ENCODE measurements at places on chromosomes 7 and 10.

DNA sequence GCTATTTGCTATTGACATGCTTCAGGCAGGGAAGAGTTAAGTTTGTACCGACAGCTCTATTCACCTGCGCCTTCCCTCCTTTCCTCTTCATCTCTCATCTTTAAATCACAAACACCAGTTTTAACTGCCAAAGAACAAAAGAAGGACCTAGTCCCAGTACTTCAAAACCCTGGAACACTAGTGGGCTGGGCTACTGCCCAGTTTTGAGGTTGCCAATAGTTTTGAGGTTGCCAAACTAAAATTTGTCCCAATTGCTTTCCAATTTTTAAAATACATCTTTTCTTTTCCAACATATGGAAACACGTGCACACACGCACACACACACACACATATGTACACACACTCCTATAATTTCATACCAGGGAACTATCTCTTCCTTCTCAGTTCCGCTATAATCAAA, 130.6 kb upstream of the SLC26A5 start:
- DNase-seq: no peak

- DNase-seq: peak; percentile 59
Observed at GRCh38 chr10:6563075-6563474, 17.0 kb downstream of the PRKCQ start.

DNA sequence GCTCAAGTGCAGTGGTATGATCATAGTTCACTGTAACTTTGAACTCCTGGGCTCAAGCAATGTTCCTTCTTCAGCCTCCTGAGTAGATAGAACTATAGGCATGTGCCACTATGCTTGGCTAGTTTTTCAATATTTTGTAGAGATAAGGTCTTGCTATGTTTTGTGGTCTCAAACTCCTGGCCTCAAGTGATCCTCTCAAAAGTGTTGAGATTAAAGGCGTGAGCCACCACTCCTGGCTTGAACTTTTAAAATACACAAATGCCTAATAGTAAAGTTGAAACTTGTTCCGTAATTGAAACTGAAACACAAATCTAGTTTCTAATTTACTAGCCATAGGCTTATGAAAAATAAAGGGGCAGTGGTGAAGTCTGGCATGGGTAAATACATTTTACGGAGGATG, 65.7 kb downstream of the AP3M1 start:
- no peak for DNase-seq

- no peak for DNase-seq
Observed at GRCh38 chr10:48361176-48361575, 54.7 kb downstream of the MAPK8 start.

DNA sequence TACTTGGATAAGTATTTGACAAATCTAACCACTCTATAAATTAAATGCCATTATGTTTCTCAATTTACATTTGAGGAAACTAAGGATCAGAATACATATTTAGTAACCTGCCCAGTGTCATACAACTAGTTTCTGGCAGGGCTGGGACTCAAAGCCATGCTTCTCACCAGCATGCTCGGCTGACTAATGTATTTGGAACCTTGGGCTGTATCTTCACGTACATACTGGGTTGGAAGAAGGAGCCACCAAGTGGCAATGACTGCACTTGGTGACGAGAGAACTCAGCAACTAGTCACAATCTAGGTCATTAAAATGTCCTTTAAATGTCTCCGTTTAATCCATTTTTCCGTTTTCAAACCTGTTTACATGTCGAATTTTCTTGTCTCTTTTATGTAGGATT, 42.9 kb downstream of the CHRM2 start:
- DNase-seq: no peak

DNA sequence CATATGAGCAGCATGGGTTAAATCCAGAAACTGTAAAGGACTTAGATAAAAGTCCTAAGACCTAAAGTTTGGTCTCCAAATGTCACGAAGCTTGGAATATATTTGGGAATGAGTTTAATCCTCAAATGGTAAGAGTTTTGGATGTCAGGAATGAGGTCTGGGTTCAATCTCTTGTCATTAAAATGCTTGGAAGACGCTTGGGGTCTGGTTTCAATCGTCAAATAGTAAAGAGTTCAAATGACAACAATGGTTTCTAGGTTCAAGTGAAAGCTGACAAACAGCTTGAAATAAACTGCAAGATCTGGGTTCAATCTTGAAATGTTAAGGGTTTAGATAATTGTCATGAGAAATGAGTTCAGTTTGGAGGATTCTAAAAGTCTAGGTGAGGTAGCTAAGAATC, 385.5 kb upstream of the HPS1 start:
- DNase-seq: no peak

DNA sequence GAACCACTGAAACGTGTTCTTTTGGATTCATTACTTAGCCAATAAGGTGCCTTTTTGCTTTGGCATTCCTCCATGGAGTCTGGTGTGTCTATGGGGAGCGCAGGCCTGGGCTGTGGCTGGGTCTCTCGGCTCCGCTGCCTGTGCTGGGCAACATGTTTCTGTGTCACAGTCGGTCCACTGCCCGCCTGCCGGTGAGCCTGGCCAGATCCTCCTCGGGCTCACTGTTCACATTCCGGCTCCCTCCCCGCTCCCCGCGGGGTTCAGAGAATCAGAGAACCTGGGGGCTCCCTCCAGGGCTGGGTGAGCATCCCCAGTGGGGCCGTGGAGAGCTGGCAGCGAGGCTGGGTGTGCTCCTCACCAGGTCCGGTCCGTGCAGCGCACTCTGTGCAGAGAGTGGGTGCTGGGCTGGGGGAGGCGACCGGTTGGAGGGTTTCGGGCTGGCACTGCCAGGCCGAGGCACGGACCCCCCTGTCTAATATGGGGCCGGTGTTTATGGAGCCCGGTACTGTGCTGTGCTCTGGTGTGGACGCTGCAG, 70.4 kb downstream of the INPP5A start:
- no peak for DNase-seq

- no peak for DNase-seq
Observed at GRCh38 chr7:54879776-54880175, 120.8 kb upstream of the SEC61G start.

GRCh38 chr7:143177374-143178119, 5.7 kb upstream of the TAS2R39 start:
- DNase-seq: no peak

DNA sequence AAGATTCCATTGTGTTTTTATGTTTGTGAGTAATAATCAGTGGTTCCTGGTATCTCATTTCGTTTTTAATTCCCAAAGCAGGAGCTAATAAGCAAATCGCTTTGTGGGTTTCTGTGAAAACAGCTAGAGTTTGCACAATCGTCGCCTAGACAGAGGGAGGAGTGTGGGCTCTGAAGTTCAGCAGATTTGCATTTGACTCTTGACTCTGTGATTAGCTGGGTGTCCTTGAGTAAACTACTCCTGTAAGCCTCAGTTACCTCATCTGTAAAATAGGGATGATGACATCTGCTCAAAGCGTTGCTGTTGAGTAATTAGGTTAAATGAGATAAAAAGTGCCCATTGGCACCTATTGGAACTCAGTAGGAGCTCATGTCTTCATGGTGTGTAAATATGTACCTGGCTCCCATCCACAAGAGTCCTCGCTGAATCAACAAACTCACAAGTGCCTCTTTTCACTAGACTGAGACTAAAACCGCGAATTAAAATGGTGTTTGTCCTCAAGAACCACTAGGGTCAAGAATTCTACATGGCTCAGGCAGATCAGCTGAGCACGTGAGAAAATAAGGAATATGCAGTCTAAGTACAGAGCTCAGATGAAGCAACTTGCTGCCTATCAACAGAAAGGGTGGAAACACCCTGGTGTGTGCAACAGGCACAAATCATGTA, 385.8 kb upstream of the C7orf33 start:
- DNase-seq: no peak

GRCh38 chr10:6600224-6600987, 20.3 kb upstream of the PRKCQ start:
- DNase-seq: peak; percentile 30

- DNase-seq: no peak
Observed at GRCh38 chr10:72242675-72243074, 26.6 kb upstream of the ASCC1 start.

DNA sequence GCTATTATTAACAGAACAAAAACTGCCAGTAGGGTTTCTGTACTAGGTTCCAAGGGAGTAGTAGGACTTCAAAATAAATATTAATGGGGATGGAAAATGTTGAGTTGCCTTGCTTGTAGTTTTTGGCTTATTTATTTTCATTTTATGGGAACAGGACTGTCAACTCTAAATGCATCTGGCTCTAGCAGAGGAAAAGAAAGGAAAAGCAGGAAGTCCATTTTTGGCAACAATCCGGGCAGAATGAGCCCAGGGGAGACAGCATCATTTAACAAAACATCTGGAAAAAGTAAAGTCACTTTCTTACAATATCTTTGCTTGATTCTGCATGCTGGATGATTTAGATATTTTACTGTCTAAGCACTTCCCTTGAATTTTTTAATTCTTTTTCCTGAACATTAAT, 69.4 kb downstream of the NOC3L start:
- DNase-seq: no peak

DNA sequence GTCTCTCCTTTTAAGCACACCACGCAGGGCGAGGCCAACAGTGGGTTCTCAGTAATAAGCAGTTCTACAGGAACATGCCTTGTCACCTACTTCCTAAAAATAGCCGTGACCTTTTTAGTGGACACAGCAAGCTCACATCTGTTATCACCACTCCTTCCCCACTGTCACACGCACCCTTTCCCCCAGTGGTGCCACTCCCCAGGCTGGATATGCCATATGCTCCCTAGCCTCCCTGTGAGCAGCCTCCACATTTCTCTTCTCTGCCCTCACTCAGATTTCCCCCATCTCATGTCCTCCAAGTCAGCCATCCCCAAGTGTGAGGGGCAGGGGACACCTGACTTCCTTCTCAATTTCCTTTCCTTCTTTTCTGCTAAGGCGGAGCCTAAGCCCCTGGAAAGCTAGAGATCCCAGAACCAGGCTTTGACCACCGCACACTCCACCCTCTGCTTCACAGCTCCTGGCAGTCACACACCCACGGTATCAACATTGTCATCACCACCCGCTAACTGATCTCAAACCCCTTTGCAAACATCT, 3.7 kb downstream of the ANXA11 start:
- DNase-seq: no peak

DNA sequence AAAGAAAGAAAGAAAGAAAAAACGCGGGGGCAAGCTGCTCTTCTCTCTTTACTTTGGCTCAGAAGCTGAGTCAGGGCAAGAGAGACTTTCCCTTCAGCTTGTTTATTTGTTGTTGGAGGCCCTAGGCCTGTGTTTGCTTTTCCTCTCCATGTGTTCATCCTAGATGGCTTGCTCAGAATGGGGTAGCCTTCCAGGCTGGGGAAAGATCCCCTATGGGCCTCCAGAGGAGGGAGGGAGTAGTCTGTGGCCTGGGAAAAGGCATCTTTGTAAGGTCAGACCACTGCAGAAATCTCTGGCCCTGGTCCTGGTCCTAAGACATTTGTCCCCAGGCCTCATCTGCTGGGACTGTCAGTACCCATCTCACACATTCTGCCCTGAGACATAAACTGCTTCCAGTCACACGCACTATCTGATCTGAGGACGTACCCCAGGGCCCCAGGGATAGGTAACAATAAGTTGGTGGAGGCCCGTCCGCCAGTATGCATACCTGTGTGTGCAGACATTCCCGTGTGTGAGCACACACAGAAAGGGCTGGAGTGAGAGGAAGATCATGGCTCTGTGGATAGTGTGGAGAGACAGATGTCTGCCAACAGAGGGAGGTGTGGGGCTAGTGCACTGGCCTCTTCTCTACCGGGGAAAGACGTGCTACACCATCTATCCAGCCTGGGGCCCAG, 4.9 kb upstream of the SCD start:
- peak; percentile 45 for DNase-seq

- DNase-seq: peak; percentile 15
Observed at GRCh38 chr10:26439406-26440087, 1.4 kb downstream of the APBB1IP start.

DNA sequence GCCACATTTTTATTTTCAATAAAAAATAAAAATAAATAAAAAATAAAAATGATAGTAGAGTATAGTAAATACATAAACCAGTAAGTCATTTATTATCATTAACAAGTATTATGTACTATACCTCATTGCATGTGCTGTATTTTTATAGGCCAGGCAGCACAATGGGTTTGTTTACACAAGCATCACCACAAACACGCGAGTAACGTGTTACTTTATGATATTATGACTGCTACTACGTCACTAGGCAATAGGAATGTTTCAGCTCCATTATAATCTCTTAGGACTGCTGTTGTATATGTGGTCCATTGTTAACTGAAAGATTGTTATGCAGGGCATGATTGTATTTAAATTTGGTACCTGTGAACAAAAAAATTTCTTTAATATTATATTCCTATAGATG, 20.8 kb upstream of the SDHAF3 start:
- no peak for DNase-seq

DNA sequence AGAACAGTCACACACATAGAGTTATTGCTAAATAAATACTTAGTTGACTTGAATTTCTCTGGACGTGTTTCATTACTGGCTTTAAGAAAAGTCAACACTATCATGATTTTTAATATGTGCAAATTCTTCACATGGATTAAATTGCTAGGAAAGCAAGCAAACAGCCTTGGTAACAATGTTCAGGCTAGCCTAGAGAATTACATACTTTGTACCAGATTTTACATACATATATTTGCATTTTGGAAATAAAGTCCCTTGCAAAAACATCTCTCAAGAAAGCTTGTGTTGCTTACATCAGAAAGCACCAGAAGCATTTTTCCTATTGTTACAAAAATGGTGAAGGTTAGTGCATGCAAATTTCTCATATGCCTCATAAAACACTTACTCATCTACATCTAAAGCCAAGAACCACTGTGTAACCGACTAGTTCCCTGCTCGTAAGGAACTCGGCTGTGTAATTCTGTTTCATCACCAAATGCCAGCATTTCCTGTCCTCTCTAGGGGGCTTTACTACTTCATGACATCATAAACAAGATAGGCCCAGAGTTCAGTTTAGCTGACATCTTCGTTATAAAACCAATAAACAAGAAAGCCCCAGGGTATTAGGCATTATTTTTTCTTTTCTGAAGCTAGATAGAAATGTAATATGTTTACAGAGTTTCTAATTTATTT, 87.8 kb downstream of the CFAP58 start:
- DNase-seq: no peak

- no peak for DNase-seq
Observed at GRCh38 chr7:90655566-90655965, 59.4 kb downstream of the CDK14 start.
